ENCODE measurements at places on chromosomes 2 and 18.
A peak's percentile ranks its signal among the peaks of the same experiment; 100 is the strongest.

DNA sequence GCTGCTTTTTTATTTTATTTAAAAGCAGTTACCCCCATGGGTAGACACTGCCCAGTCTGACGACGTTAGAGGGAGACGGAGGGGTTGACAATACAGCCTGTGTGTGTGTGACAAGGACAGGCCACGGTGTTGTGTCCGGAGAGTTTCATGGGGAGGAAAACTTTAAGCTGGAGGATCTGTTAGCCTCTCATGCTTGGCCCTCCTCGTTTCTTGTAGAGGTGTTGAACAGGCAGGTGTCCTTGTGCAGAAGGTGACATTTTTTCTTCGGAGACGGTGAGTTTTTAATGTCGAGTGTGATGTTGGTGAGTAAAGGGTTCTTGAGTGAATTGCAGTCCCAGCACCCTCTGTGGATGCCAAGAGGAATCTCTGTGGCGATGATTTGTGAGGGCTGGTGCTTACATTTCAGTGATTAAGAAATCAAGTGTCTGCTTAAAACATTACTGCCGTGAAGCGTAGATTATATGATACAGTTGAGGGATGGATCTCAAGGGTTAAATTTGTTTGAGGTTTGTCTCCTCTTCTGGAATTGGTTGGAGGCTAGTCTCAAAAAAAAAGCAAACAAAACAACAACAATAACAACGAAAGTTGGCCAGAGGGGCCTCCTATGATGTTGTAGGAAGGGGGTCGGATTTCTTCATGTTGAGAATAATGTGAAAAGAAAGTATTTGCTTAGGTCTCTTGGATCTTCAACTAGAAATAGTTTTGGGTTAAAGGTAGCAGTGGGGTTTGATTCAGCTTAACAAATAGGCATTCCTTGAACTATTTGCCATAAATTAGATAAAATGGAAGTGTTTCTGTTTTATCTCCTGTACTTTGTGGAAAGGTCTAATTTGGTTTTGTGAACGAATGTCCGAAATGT lies 1.6 kb downstream of the NCOA1 start:
- DNase-seq: peak; percentile 17

GRCh38 chr2:203909261-203909967 lies 27.1 kb upstream of the ICOS start:
- DNase-seq: peak; percentile 77

DNA sequence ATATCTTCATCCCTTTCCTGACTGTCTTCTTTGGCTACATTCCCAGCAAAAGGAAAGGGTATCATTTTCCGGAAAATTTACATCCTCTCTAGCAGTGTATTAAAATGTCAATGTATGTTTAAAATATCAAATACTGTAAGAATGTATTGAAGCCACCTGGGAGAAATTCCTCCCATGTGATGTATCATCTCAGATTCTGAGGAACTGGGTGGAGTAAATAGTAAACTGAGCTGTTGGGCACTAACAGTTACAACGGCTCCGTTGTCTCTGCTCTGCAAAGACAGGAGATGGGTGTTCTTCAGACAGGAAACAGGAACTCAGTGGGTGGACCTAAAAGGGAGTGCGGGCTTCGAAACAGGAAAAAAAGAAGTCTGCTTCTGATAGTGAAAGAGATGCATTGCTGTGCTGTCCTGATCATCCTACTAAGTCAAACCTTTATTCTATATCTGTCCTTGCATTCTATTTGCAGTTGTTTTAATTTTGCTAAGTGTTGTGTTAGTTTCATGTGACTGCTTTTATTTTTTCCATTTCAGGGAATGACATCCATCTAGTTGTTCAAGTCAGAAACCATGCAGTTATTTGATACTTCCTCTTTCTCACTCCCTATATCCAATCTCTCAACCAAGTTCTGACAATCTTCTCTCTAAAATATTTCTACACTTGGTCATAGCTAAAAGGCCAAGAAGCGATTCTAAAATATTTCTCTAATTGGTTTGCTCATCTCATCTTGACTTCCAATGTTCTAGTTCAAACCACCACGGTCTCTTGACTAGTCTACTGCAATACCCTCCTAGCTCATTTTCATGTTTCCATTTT lies 19.4 kb downstream of the DOK1 start:
- peak; percentile 77 for DNase-seq

GRCh38 chr2:35530615-35531135 lies 824.9 kb upstream of the CRIM1 start:
- no peak for DNase-seq

DNA sequence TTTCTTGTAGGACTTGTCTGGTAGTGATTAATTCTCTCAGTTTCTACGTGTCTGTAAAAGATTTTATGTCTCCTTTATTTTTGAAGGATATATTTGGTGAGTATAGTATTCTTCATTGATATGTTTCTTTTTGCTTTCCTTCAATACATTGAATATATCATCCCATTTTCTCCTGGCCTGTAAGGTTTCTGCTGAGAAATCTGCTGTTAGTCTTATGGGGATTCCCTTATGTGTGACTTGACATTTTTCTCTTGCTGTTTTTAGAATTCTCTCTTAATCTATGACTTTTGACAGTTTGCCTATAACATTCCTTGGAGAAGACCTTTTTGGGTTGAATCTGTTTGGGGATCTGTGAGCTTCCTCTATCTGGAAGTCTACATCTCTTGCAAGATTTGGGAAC lies 281.0 kb upstream of the MEIS1 start:
- DNase-seq: no peak

DNA sequence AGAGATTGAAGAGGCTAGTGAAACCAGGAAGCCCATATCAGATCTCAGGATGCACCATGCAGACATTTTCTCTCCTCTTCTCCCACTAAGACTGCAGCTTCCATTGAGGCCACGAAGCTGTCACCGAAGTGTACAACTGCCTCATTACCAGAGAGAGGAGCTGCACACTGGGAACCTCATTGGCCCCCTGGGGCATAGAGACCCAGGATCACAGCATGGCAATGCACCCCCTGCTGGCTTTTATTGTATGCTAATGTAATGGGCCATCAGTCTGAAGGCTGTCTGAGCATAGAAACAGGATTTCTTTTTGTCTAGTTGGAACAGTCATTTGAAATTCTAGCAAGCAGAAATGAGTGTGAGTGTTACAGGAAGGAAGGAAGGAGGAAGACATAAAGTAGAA lies 861.6 kb upstream of the CELF4 start:
- no peak for DNase-seq

DNA sequence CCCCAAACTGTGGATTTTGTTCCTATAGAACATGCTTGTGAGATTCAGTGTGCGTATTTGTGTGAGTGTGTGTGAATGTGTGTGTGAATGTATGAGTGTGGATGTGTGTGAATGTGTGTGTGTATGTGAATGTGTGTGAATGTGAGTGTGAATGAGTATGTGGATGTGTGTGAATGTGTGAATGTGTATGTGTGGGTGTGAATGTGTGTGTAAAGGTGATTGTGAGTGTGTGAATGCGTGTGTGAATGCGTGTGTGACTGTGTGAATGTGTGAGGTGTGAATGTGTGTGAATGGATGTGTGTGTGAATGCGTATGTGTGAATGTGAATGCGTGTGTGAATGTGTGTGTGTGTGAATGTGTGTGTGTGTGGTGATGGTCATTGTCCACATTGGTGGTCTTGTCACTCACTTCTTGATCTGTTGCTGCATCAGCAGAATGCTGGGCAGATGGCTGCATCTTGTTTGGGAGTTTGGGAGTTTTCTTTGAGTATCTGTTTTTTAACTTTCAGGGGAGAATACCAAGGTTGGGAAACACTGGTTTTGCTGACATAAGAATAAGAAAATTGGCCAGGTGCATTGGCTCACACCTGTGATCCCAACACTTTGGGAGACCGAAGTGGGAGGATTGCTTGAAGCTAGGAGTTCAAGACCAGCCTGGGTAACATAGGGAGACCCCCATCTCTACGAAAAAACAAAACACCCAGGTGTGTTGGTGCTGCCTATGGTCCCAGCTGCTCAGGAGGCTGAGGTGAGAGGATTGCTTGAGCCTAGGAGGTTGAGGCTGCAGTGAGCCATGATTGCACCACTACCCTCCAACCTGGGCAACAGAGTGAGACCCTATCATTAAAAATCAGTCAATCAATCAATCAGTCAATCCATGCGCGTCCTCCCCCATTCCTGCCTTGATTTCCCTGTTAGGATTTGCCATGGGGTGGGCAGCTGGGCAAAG lies 18.2 kb downstream of the AGAP1 start:
- no peak for DNase-seq

DNA sequence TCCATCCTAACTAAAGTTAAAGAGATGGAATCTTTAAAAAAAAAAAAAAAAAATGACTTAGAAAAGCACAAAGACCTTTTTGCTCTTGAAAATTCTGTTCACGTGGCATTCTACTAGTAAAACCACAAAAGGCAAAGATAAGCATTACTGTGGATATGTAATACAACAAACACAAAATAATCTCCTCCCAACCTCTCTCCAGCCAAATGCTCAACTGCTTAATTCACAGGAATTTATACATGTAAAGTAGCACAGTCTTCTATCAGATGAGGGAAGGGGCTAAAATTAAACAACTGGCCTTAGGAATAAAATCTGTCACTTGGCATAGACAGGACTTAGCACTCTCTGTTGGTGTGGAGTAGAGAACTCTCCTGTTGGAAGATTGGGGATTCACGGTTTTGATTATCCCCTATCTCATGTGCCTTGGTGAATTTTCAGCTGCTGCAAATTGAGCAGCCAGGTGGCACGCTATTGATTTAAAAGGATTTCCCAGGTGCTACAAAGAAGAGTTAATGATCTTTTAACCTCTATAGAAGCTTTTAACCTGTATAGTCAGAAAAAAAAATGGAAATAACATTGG lies 57.4 kb downstream of the ATIC start:
- DNase-seq: peak; percentile 53

DNA sequence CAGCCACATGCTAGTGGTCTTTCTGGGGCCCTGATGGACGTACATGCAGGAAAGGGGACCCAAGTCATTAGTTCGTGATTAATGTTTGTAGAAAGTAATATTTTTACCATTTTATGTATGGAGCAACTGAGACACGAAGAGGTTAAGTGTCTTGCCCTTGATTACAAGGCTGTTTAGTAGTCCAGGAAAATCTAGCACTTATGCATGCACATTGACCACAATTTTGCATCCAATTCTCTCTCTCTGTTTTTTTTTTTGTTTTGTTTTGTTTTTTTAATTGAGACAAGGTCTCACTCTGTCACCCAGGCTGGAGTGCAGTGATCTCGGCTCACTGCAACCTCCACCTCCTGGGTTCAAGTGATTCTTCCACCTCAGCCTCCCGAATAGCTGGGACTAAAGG lies 8.3 kb upstream of the GATA6 start:
- DNase-seq: no peak

DNA sequence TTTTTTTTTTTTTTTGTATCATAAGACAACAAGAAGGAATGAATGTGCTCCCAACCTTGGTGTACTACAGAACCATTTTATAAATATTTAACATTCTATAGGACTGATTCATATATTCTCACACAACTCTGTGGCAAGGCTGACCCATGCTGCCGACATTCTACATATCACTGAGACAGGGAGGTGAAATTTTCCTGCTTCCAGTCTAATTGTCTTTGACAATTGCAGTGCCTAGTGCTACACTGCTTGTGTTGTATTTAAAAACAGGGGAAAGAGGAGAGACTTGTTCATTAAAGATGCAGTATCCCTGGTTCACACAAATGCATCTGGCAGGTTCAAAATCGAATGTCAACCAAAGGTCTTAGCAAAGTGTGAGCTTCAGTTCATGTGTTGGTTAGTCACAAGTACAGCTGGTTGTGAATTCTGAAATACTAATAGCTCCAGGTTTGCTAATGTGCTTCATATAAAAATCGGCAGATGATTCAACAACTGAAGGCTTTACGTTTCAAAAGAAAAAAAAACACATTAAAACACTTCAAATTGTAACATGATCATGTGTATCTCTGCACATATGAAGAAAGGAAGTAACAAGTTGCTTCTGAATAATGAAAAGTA lies 130.8 kb downstream of the FIGN start:
- peak; percentile 85 for DNase-seq

- DNase-seq: peak; percentile 48
Measured at GRCh38 chr2:99389371-99389770, 52.2 kb downstream of the EIF5B start.

GRCh38 chr2:160353166-160353565 lies 140.4 kb downstream of the RBMS1 start:
- no peak for DNase-seq

DNA sequence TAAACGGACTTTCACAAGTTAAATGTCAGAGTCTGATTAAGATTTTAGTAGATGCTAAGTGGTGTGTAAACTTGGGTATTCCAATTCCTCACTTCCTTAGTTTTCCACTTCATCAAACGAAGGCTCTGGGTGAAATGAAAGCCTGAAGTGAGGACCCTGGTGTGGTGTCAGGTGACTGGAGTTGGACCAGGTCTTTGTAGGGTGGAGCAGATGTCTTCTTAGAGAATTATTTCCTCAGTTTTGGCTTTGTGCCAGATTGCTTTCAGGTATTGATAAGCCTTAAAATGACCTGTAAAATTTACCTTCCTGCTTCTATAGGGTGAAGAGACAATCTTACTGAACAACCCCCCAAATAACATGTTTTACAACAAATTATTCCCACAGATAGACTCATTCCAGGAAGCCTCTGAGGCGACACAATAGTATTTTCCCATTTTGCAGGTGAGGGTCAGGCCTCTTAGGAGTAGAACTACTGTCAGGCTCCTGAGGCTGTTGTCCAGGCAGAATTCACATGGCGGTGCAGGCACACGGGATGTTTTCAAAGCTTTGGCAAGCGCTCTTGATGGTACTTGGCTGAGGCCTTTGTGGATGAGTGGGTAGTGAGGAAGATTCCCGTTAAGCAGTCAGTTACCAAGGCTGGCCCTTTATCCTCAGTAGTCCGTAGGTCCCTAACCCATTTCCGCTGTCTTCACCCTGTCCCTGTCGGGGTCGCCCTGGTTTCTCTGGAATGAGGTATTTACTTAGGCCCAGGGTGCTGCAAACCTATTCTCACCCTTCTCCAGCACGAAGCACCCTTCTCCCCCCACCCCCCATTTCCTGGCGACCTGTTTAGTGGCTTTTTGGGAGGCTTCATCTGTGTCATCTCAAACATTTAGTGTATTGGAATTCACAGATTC lies 6.6 kb downstream of the RPS7 start:
- no peak for DNase-seq

GRCh38 chr2:26679867-26680266 lies 12.7 kb upstream of the KCNK3 start:
- DNase-seq: no peak

- no peak for DNase-seq
Measured at GRCh38 chr2:883803-884748, 66.6 kb upstream of the SNTG2 start.
